Stimulated activated CD4-positive, alpha-beta T cell treated with anti-CD3 and anti-CD28 coated beads, Interleukin-15, amount 100 ng/mL, for 1 hour (primary cell): ENCODE measurements at places on chromosomes 13 and 19.

DNA sequence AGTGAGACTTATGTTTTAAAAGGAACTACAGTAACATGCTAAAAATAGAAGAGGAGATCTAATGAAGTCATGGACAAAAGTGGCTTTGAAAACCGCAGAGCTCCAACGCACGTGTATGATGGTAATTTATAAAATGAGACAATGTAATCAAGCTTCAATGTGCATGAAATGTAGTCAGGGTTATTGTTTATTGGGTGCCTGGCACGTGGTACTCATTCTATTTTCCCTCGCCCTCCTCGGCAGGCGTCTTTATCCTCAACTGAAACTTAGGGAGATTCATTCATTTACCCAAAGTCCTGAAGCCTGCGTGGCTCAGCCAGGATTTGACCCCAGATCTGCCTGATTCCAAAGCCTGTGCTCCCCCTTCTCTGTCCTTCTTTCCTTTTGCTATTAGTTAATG, 79.8 kb downstream of the CHST8 start:
- DNase-seq, result no peak

DNA sequence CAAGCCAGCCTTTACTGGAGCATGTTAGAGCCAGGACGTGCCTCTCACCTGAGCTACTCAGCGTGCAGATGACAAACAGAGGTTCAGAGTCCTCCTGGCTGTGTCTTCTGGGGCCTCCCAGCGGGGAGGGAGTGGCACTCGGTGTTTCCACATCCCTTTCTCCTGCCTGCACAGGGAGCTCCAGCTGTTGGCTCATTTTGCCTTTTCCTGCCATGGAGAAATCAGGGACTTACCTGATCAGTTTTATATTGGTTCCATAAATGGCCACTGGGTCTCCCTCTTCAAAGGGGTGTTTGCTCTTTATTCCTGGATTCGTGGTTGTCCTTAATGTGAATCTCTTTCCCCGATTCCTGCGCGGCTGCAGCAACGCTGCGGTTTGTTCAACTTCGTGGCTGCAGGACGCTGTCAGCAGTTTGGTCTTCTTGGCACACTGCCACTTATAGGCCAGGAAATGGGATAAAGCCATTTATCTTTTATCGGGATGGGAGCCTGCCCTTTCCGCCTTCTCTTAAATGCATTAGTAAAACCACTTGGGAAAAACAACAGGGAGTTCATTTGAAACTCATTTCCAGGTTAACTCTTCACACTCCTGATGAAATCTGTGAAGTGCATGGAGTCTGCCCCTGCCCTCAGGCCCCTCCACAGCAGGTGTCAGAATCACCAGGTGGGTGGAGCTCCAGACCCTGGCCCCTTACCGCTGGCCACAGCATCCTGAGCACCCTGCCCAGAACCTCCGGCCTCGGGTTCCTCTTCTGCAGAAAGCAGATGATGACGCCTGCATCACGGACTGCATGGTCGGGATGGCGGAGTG, 39.8 kb upstream of the MCF2L start:
- DNase-seq, result no peak

DNA sequence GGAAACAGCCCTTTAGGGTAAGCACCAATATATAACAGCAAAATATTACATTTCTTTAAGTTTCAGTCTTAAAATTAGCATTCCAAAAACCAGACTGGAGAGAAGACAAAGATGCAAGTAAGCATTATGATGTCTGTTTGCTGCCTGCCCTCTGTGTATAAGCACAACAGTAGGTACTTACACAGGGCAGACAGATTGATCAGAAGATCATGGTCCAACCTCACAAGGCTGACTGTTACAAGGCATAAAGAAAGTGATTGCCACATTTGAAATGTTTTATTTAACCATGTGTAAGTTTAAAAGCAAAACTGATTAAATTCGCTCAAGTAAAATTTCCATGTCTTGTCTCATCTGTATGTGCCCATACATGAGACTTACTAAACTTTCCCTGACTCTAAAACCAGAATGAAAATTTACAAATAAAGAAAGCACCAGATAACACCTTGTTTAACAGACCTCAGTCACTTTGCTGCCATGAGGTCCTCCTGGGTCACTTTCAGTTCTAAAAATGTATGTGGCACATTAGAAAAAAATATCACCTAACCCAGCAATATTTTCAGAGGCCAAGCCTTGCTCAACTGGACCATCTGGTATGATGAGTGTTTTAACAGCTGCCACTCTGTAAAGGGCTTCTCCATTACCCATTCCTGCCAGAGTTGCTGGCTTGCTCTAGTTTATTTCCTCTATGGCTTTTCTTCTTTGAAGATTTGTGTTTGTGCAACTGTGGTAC, 297.0 kb downstream of the RBM26 start:
- DNase-seq, result no peak

DNA sequence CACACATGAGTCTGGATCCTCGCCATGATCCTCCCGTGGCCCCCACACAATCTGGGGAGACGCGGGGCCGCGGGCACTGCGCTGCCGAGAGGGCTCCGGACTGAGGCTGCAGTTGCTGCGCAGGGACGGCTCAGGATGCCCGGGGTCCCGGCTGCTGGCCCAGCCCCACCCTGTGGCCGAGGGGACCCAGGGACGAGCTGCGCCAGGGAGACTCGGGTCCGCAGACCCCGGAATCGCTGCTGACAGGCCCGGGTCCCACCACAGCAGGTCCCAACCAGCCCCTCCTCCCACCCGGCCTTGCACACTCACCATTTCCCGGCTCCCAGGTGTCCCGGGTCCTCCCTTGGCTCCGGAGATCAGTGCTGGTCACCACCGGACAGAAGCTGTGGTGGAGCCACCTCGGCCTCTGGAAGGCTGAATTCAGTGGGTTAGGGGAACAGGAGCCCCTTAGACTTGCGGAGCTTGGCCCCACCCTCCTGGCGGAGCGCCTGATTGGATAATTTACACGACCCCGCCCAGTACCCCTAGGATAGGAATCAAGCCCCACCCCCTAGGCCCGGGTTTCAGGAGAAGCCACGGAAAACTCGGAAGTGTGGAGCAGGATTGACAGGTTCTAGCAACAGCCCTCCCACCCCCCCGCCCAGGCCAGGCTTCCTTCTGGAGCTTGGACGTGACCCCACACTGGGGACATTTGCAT, 57.4 kb downstream of the ZNF44 start:
- DNase-seq, result no peak

DNA sequence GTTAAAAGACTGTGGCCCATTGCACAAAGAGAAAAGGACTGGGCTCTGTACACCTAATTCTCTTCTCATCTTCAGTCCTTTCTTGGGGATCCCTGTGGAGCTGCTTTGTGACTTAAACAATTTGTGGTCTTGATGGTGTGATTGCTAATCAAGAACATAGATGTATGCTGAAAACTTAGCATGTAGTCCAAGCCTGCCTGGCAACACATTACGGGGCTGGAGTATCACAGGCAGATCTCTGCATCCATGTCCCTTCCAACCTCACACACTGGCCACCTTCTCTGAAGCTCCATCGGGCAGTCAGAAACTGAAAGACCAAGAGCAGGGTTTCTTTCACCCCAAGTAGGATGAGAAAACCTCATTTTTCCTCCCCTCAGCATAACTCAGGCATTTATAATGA, 69.6 kb upstream of the ARGLU1 start:
- DNase-seq, result no peak

DNA sequence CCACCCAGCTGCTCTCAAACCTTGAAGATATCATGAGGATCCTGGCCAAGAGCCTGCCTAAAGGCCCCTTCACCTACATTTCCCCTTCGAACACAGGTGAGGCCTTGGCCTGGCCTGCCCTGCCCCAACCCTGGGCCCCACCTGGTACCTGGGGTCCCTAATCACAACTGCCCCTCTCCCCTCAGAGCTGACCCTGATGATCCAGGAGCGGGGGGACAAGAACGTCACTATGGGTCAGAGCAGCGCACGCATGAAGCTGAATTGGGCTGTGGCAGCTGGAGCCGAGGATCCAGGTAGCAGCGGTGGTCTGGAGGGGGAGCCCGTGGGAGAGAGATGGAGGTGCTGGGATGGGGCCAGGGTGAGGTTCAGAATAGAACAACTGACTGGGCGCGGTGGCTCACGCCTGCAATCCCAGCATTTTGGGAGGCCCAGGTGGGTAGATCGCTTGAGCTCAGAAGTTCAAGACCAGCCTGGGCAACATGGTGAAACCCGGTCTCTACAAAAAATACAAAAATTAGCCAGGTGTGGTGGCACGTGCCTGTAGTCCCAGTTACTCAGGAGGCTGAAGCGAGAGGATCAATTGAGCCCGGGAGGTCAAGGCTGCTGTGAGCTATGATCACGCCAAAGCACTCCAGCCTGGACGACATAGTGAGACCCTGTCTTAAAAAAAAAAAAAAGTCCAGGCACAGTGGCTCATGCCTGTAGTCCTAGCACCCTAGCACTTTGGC, 17.5 kb downstream of the DDX39A start:
- no peak for DNase-seq

DNA sequence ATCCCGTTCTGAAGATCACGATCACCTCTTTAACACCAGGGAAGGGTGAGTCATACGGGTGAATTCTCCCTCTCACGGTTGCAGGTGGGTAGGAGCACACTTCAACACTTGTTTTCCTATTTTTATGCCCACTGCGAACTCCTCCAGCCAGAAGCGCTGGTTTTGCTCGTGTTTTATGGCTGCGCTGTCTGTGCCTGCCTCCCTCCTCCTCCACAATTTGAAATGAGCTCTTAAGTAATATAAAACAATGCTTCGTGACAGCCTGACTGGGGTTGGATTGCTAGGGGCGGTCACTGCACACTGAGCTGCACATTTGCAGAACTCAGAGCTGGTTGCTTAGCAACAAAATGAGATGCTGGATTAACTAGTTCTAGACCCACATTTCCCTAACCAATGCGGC, 12.9 kb downstream of the CCDC70 start:
- no peak for DNase-seq

GRCh38 chr13:48647625-48648024, 6.1 kb upstream of the CYSLTR2 start:
- DNase-seq, result no peak

- no peak for DNase-seq
Measured at GRCh38 chr13:46202188-46202795, 9.4 kb upstream of the LRRC63 start.

- no peak for DNase-seq
Measured at GRCh38 chr13:26587251-26587650, 29.8 kb downstream of the WASF3 start.

DNA sequence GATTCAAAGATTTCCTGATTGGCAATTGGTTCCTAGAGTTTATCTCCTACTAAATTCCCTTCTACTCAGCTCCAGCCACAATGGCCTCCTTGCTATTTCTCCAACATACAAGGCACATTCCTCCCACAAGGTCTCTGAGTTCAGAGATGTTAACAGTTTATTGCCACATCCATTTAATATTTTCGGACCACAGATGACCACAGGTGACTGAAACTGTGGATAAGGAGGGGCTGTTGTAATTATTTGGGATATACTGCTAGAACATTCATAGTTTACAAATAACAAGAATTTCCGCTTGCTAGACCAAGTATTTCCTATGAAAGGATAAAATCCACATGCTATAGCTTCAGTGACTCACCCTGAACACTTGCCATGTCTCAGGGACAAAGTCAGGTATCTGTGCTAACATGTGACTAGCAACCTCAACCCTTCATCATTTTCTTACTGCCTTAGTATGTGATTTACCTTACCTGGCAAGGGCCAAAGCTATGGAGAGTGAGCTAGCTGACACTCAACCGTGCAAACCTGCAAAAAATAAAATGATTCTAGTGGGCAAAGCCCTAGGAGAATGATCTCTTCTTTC, 117.7 kb downstream of the TBC1D4 start:
- no peak for DNase-seq

DNA sequence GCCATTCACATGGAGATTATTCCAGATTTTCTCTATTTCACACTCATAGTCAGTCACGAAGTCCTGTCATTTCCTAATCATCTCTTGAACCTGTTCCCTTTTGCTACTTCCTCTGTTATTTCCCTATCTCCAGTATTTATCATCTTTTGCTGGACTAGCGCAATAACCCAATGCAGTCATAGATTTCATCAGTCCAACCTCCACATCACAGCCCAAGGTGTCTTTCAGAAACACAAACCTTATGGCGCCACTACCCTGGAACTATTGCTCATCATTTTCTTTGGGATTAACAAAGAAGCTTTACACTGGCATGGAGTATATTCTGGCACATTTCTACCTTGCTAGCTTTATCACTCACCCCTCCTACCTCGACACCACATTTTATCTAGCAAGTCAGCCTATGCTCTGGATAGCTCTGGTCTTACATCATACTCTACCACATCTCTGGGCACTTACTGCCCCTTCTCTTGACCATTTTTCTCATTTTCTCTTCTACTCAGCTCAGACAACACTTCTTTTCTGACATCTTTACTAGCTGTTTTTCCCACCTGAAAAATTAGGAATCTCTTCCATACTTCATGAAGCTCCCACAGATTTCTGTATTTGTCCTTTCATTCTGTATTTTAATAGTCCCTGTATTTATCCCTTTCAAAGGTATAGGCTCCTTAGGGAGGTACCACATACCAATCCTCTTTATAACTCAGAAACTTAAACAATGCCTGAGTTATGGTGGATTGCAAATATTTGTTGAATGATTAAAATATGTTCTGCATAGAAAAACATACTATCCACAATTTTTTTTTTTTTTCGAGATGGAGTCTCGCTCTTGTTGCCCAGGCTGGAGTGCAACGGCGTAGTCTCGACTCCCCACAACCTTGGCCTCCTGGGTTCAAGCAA, 534.7 kb downstream of the KLF12 start:
- DNase-seq, result no peak

GRCh38 chr19:33830264-33830663, 33.6 kb downstream of the KCTD15 start:
- no peak for DNase-seq

DNA sequence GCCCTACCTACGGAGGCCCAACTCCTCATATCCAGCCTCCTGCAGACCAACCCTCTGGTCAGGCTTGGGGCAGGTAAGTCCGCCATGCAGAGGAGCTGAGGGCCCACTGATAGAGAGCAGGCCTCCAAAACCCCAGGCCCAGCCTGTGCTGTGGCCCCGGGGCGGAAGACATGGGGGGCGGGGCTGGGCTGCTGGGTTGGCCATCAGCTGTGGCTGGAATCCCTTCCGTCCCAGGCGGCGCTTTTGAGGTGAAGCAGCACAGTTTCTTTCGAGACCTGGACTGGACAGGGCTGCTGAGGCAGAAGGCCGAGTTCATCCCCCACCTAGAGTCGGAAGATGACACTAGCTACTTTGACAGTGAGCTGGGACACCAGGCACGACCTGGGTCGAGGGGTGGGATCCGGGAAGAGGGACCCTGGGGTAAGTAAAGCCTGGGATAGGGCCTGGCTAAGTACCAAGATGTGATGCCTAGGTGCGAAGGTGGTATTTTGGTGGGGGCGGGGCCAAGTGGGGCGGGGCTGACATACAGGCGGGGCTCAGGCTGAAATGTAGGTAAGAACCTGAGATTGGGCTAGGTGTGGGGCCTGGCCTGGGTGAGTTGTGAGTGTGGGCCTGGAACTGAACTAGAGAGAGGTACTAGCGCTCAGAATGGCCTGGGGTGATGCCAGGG, 15.4 kb downstream of the DNASE2 start:
- DNase-seq, result no peak

GRCh38 chr19:18745012-18745735, 45.9 kb downstream of the COMP start:
- no peak for DNase-seq
